ENCODE measurements at places on chromosomes 1 and 21. TPM values are rescaled to one million over a fixed set of nuclear protein-coding genes. Genes with fewer than 3 reads are reported as not detected.

DNA sequence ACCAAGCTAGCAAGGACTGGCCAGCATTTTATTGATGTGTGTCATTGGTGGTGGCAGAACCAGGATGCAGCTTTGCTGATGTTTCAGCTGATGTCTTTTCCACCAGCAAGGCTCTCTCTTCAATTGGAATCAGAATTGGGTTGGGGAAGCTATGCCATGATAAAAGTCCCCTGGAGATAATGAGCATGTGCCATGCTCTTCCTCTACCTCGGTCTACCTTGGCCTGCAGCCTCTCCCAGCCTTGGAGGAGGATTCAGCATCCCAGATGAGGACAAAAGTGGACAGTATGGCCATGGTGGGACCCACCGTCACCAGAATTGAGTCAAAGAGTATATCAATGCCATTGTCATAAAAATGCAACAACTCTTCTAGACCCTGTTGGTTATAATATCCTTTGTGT lies 8.6 kb downstream of the AVPR1B start:
- peaks cover 14% of the 10 kb centered on the region for H3K27me3 ChIP-seq
- H3K4me1 ChIP-seq: peaks cover 2% of the 10 kb centered on the region
- no peak for DNase-seq
- H3K27ac ChIP-seq: no peak overlapping the region
- no peak overlapping the region for H3K4me3 ChIP-seq

- peaks cover 11% of the 10 kb centered on the region for H3K4me1 ChIP-seq
- H3K4me3 ChIP-seq: no peak overlapping the region
- no peaks in the 10 kb centered on the region for H3K36me3 ChIP-seq
- H3K27me3 ChIP-seq: no peaks in the 10 kb centered on the region
Measured at GRCh38 chr1:211938561-211938997, 96.8 kb downstream of the INTS7 start.

DNA sequence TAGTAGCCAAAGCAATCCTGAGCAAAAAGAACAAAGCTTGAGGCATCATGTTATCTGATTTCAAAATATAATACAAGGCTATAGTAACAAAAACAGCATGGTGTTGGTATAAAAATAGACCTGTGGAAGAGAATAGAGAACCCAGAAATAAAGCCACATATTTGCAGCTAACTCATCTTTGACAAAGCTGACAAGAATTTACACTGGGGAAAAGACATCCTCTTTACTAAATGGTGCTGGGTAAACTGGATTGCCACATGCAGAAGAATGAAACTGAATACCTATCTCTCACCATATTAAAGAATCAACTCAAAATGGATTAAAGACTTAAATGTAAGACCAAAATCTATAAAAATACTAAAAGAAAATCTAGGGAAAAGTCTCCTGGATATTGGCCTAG lies 59.5 kb upstream of the CD55 start:
- no peaks in the 10 kb centered on the region for H3K36me3 ChIP-seq
- no peak for DNase-seq
- no peak overlapping the region for H3K27ac ChIP-seq
- H3K4me1 ChIP-seq: no peaks in the 10 kb centered on the region
- H3K27me3 ChIP-seq: peaks cover 1% of the 10 kb centered on the region

GRCh38 chr1:240455228-240455821 lies 156.6 kb downstream of the GREM2 start:
- no peaks in the 10 kb centered on the region for H3K36me3 ChIP-seq
- H3K4me3 ChIP-seq: no peak overlapping the region
- DNase-seq: no peak
- peaks cover 13% of the 10 kb centered on the region for H3K27me3 ChIP-seq
- H3K4me1 ChIP-seq: peaks cover 5% of the 10 kb centered on the region
- H3K27ac ChIP-seq: no peak overlapping the region

Gene CRB1
- total RNA-seq: 7.3 TPM

Gene HAO2
- not detected for total RNA-seq

Measured in glutamatergic neuron (in vitro differentiated cells).